ENCODE measurements at places on chromosomes 7 and 10.

- no peak for DNase-seq
Observed at GRCh38 chr7:125926621-125927020, 997.0 kb upstream of the POT1 start.

GRCh38 chr7:47772492-47772891 is 175.8 kb downstream of the PKD1L1 start:
- no peak for DNase-seq

DNA sequence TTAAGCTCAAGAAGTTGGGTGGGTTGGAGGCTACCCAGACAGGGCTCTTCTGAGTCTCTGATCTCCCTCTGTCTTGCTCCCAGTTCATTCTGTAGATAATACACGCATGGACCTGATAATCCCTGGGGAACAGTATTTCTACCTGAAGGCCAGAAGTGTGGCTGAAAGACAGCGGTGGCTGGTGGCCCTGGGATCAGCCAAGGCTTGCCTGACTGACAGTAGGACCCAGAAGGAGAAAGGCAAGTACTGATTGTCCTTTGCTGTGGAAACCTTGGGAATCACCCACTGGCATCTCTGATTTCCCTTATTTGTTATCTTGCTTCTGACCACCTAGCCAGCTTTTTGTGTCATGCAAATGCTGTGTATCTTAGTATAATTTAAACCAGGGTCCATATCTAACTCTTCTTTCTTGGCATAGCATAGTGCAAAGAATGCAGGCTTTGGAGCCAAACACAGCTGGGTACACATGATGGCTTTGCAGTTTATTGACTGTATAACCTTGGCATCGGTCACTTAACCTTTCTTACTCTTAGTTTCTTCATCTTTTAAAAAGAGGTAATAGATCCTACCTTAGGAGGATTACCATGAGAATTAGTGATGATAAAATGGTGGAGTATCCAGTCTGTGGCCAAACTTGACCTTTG is 18.0 kb downstream of the PLEKHA8 start:
- DNase-seq: no peak

GRCh38 chr7:138407792-138408191 is 52.3 kb upstream of the TRIM24 start:
- no peak for DNase-seq

- no peak for DNase-seq
Observed at GRCh38 chr7:44347546-44348114, 22.2 kb upstream of the CAMK2B start.

GRCh38 chr10:63761243-63761642 is 240.0 kb downstream of the REEP3 start:
- DNase-seq: no peak

GRCh38 chr7:130393101-130393561 is 12.8 kb downstream of the CPA1 start:
- DNase-seq: no peak

- no peak for DNase-seq
Observed at GRCh38 chr7:146053492-146053891, 63.1 kb upstream of the CNTNAP2 start.

All from breast epithelium (tissue), 4 donors.